Myocyte (in vitro differentiated cells): ENCODE measurements at places on chromosomes 12 and 14. TPM values are rescaled to one million over a fixed set of nuclear protein-coding genes. Genes with fewer than 3 reads are reported as not detected.

DNA sequence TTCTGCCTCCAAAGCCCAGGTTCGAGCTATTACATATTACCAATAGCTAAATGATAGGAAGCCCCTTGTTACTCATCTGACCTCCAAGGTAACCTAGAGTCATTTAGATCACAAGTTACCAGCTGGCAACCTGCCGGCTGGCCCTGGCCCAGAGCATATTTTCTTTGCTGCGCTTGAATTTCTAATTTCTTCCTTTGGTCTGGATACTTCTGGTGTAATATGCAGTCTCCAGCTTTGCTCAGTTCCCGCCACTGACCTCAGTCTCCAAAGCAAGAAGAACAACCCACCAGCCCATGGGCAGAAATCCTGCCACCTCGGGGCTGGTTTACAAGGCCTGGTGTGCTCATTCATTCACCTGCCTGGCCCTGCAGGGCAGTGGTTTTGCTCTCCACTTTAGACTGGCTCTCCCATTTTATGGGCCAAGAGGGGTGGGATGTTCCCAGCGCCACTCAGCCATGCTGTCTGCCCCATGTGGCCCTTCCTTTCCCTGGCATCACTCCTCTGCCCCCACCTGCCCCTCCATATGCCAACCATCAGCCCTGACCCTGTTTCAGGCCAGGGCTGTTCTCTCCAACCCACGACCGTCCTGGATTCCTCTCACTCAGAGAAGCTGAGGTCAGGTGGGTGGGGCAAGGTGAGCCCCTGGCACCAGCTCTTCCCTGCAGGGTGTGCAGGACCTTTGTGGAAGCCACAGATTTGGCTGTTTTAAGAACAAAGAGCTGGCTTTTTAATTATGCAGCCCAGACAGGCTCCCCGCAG lies 76.0 kb downstream of the PRIMA1 start:
- no peak for DNase-seq

- no peak for DNase-seq
Measured at GRCh38 chr12:130401703-130402102, 64.0 kb downstream of the PIWIL1 start.

- DNase-seq = peak; percentile 30
Measured at GRCh38 chr12:6767353-6768319, 1.5 kb downstream of the PTMS start.

GRCh38 chr14:97697772-97698171 lies 900.6 kb downstream of the VRK1 start:
- no peak for DNase-seq

GRCh38 chr14:103385929-103386712 lies 906 bp downstream of the MARK3 start:
- DNase-seq = peak; percentile 21

DNA sequence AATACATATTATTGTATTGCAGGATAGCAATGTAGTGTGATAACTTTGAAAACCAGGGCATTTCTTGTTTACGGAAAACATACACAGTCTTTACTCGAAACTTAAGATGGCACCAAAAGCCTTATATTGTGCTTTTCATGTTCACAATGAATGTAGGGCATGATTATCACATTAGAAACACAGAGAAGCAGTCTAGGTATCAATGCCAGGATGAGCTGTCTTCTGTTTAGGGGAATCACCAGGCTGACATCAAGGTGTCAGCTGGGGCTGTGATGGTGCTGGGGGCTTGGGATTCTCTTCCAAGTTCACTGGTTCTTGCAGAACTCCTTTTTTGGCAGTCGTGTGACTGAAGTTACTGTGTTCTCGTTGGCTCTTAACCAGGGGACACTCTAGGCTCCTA lies 1067.3 kb downstream of the FLRT2 start:
- no peak for DNase-seq

DNA sequence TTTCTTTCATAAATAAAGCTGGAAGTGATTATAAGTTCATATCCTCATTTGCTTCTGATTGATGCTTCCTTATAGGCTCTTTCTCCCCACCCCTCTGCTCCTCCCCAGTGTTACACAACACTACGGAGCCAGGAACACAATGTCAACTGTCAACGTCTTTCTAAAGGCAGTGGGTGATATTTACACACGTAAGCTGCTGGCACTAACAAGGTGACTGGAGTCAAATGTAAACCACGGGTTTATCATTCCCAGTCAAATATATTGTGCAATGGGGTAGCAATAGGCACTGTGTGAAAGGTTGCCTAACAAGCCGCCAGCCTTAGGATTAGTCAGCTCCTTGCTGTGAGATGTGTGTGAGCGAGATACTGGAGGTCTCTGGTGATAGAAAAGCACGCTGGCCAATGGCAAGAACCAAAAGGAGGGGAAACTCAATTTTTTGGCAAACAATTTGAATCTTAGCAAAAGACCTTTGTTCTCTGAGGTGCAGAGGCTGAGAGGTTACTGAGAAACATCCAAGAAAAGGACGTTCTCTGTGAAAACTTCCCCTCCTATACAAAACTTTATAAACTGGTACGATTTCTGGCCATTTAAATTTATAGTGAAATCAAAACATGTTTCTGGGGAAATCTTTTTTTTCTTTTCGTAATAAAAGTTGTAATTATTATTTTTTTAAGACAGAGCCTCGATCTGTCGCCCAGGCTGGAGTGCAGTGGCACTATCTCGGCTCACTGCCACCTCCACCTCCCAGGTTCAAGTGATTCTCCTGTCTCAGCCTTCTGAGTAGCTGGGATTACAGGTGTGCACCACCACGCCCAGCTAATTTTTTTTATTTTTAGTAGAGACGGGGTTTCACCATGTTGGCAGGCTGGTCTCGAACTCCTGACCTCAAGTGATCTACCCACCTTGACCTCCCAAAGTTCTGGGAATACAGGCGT lies 22.3 kb upstream of the HECTD1 start:
- peak; percentile 58 for DNase-seq

- DNase-seq = peak; percentile 77
Measured at GRCh38 chr12:51389302-51389999, 1.8 kb downstream of the GALNT6 start.

DNA sequence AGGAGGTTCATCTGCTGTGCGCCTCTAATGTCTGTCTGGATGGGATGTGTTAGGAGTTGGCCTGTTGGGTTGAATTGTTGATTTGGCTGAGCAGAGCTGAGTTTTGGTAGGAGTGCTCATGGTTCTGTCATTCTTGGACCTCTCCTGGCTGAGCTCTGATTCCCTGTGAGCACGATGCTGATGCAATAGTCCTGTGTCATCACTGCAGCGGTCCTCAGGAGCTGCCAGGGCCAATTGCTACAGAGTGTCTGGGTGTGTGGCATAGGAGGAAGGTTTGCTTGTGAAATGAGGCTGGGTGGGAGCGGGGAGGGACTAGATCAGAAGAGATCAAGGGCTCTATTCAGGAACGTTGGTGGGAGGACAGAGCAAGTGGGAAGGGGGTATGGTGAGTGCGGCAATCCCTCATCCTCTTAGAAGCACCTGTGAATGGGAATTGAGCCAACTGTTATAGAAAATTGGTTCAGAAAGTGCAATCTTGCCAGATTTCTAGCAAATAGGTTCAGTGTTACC lies 21.2 kb downstream of the PEX5 start:
- DNase-seq = no peak

DNA sequence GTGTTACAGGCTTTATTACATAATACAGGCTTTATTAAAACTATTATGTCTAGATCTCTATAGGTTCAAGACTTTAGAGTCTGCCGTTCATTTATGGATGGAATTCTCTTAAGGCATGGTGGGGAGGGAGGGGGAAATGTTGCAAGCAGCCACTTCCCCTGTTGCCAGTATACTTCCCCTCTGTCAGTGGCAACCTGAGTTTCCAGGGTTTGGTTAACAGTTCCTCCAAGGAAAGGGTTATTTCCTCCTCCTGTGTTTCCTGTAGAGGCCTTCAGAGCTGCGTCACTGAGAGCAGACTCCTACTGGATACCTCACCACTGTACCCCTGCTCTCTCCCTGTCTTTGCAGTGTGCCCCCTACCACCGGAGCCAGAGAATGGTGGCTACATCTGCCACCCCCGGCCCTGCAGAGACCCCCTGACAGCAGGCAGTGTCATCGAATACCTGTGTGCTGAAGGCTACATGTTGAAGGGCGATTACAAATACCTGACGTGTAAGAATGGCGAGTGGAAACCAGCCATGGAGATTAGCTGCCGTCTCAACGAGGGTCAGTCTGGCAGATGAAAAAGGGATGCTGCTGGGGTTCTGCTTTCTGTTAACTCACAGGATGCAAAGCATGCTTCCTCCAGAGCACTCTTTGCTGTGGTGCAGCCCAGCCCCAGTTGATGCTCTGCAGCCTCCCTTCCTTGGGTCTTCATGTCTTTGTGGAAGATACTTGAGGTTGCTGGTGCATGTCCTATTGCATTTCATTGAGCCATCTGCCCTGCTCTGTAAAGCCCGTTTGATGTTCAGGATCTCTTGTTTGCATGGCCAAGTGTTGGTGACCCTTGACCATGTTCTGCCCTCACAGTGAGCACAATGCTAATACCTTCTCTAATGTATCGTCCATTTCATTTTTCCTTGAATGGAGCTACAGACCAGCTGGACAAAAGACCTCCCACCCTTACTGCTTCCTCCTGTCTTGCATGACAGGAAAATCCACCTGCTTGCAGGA lies 63.6 kb upstream of the SRSF5 start:
- no peak for DNase-seq

GRCh38 chr14:51210594-51210993 lies 29.5 kb upstream of the TMX1 start:
- DNase-seq = no peak

GRCh38 chr14:33524244-33524643 lies 426.6 kb downstream of the EGLN3 start:
- no peak for DNase-seq

GRCh38 chr14:23163830-23164229 lies 19.6 kb downstream of the SLC7A8 start:
- DNase-seq = no peak

GRCh38 chr12:128970110-128970509 lies 116.8 kb downstream of the GLT1D1 start:
- DNase-seq = no peak

DNA sequence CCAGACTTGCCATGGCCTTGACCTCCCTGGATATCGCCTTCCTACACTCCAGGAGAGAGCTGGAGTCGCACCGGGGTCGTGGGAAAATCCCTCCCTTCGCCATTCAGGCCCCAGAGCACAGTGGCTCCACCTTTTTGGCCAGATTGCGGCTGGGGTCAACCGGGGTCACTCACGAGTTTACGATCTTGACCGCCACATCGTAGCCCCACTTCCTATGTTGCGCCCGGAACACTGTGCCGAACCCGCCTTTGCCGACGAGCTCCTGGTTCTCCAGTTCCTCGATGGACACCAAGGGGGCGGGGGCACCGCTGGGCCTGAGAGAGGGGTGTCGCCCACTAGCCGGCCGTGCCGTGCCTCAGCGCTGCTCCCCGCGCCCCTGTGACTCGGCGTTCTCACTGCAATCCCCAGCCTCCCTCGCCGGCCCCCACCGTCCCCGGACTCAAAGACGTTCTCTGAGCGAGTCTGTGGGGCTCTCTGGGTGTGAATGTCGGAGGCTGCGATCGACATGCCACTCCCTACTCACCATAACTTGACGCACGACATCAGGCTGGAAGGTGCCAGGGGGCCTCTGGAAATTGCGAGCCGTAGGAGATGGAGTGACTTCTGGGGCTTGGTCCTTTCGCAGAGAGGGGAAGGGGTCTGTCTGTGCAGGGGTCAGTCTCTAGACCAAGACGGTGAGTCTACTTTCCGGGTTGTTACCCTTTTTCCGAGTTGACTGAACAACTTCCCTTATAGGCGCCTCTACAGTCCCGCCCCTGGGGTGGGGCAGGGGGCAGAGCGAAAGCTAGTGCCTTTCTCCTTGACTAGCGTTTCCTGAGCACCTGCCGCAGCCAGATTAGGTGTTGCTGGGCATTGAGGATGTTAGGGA lies at the start of gene RIPK3:
TSS of gene RIPK3 (minus strand) at position 708 of the 868 bp plus-strand sequence. CDS start at position 543, 165 bp downstream.
- DNase-seq = no peak

DNA sequence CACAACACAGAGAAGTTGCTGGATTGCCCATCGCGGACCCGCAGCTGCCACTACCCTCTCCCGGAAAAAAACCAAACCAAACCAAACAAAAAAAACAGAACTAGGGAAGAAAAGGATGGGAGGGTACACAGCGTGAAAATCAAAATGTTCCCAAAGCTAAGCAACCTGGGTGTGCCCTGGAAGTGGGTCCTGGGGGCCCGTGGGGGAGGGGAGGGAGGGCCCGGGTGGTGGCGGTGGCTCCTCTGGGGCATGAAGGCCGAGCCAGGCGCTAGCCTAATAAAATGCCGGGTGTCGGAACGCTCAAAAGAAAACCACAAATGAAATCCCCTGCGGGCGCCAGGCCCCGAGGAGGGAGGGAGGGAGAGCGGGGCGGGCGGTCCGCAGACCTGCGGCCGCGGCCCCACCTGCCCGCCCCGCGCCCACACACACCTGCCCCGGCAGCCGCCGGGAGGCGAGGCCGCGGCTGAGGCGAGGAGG lies 787 bp downstream of the HECTD4 start:
- peak; percentile 79 for DNase-seq

- DNase-seq = peak; percentile 86
Measured at GRCh38 chr14:99318091-99318958, 46.3 kb upstream of the BCL11B start.

DNA sequence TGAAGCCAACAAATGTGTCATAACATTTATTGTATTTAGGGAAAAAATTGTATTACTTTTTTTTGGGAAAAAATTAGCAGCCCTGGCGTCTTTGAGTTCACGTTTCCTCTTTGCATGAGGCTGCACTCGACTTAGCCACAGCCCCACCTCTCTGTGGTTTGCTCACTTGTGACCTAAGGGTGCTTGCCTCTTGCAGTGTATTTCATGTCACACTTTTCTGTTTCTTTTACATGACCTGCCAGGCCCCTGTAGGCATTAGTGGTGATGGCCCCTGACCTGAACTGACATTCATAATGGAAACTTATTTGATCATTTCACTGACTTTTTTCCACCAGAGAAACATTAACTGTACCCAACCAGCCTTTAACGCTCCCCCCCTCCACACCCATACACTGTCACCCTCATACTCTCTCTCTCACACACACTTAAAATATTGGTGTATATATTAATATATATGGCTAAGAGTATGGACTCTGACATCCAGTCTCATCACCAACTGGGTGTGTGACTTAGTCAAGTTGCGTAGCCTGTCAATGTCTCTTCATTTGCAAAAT lies 122.9 kb downstream of the PRKCH start:
- no peak for DNase-seq

DNA sequence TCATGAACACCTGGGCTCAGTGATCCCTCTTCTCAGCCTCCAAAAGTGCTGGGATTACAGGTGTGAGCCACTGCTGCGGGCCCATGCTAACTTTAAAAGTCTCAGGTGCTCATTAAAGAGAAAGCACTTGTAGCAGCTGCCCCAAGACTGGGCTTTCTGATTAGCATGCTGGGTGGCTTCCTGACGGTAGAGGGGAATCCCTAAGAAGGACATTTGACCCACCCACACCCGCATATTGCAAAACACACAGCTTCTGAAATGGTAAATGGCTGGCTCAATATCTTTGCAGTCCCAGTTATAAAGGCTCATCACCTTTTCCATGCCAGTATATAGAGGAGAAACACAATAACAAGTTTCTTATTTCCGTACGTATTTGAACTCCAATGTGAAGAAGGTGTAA lies 19.3 kb upstream of the BICD1 start:
- DNase-seq = no peak

Gene RNASE4
- total RNA-seq = 4.7 and 7.2 TPM in 2 replicates

Gene CCDC60
- total RNA-seq = not detected in 2 replicates

Gene RNASE7
- 0.16 TPM in 1 of 2 replicates, not detected in the other for total RNA-seq

Gene PTGDR
- total RNA-seq = 0.16 TPM in 1 of 2 replicates, not detected in the other

Gene NELL2
- 0.05 TPM in 1 of 2 replicates, not detected in the other for total RNA-seq

Gene MMP19
- total RNA-seq = 8.6 and 8.8 TPM in 2 replicates

Gene ASCL1
- not detected in 2 replicates for total RNA-seq

Gene AEBP2
- 15.8 and 18.8 TPM in 2 replicates for total RNA-seq
